ENCODE measurements at places on chromosomes 12 and 14.

DNA sequence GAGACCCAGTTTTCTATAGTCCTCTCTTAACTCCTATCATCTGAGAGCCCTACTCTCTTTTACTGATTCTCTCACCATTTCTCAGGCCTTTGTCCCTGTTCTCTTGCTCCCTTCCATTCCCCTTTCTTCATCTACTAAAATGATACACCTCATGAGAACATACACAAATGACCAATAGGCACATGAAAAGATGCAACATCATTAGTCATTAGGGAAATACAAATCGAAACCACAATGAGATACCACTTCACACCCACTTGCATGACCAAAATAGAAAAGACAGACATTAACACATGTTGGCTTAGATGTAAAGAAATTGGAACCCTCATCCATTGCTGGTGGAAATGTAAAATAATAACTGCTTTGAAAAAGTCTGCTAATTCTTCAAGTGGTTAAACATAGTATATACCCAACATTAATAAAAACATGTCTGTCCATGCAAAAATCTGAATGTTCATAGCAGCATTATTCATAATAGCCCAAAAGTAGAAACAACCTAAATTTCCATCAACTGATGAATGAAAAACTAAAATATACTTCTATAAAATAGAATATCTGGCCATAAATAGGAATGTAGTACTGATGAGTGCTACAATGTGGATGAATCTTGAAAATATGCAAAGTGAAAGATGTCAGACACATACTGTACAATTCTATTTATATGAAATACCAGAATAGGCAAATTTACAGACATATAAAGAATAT is 66.0 kb downstream of the DENND5B start:
- DNase-seq, result peak; percentile 30

DNA sequence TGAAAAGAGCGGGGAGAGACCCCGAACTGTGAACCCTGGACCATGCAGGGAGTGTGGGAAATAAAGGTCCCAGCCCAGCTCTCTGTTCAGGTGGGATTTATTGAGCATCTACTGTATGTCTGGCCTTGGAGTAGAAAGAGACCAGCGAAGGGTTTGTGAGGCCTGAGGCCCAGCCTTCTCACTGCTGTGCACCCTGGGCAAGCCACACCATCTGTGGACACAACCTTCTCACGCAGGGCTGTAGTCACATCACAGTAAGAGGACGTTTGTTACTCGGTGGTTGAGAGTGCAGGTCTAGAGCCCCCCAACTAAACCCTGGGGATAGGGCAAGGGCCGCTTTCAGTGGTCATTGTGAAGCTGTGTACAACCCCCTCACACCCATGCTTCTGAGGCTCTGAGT is 18.2 kb downstream of the FAM222A start:
- DNase-seq, result no peak

DNA sequence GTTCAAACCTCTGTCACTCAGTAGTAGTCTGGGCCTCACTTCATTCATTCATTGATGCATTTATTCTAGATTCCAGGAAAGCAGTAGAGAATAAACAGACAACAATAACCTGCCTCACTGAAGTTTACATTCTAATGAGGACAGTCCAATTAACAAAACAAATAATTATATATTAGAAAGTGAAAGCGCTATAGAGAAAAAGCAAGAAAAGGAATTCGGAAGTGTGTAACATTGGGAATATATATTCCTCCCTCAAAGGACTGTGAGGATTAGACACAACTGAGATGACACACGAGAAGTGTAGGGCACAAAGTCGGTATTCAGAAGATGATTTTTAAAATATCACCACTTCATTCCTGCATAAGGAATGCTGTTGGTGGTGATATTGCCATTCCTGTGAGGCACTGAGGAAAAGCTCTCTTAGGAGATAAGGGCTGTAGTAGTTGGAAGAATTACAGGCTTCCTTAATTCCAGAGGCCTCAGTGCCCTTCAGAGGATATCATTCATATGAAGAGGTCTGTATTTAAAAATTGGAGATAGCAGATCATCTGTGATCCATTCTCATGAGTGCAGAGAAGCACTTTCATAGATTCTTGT is 3.9 kb upstream of the DUSP6 start:
- no peak for DNase-seq

DNA sequence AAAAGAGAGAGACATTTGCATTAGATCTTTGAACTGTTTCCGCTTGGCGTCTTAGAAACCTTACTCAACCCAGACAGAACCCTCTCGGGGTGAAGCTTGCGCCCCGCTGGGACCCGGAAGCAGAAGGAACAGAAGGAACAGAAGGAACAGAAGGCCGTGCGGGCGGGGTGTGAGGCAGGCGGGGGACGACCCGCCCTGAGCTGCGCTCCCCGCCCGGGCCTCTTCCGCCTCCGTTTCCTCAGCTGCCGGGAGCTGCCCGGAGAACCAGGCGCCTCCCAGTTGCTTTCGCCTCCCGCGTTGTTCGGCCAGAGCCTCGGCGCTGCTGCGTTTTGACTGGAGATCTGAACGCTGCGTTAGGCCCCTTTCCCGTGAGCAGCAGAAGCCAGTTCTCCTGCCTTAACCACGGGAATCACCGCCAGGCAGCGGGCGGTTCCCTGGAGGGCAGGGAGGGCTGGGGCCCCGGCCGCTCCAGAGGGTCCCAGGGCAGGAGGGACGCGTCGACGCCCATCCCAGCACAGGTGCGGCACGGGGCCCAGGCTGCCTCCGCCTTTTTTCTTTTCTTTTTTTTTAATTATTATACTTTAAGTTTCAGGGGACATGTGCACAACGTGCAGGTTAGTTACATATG is 19.3 kb upstream of the MMP17 start:
- no peak for DNase-seq

- DNase-seq, result no peak
These were observed 166.7 kb downstream of the TMEM117 start for GRCh38 chr12:44002607-44003006.

GRCh38 chr12:47377414-47378221 is 297.9 kb upstream of the AMIGO2 start:
- peak; percentile 95 for DNase-seq

DNA sequence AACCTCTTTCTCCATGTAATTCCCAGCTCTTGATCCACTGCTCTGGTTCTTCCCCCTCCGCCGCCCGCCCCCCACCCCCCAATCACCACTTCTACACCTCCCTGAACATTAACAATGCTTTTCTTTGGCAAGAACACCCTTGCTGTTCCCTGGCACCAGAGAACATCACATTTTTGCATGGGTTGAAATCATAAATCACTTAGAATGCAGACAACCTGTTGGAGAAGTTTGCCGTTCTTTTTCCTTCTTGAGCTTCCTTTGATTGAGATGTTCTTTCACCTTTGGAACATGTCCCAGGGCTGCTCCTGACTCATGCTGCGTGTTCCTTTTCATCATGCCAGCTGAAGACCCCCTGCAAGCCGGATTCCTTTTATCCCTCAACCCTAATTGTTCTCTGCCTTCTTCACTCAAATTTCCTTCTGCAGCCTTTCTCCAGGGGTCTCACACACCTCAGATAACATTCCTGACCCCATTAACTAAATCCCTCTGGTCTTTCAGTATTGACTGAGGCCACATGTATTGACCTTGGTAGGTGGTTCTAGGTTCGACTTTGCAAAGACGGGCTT is 294.1 kb upstream of the TMPO start:
- DNase-seq, result peak; percentile 87

DNA sequence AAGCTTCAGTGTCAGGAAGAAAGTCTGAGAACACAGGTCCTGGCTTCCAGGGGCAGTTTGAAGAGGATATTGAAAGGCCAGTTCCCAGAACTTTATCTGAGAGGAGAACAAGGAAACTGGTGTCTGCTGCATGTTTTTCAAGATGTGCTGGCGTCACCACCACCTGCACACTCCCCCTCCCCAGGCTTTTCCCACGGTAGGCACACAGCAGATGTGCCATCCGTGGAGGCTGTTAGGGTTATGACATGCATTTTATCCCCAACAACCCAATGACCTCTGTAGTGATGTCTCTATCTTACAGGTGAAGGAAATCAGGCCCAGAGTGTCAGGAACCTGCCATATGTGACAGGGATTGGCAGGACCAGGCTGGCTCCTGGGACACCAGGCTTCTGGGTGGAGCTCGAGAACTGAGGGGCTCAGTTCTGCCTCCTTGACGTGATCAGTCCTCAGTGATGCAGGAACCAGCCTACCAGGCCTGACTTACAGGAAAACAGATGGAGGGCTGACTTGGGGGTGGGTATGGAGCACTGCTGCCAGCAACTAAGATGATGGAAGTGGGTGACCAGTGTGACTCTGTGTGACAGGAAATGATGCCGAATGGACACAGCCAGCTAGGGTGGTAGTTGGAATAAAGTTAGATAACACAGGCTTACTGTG is 16.8 kb downstream of the SLC25A47 start:
- no peak for DNase-seq

GRCh38 chr12:91100906-91101305 is 10.4 kb downstream of the LUM start:
- peak; percentile 74 for DNase-seq

DNA sequence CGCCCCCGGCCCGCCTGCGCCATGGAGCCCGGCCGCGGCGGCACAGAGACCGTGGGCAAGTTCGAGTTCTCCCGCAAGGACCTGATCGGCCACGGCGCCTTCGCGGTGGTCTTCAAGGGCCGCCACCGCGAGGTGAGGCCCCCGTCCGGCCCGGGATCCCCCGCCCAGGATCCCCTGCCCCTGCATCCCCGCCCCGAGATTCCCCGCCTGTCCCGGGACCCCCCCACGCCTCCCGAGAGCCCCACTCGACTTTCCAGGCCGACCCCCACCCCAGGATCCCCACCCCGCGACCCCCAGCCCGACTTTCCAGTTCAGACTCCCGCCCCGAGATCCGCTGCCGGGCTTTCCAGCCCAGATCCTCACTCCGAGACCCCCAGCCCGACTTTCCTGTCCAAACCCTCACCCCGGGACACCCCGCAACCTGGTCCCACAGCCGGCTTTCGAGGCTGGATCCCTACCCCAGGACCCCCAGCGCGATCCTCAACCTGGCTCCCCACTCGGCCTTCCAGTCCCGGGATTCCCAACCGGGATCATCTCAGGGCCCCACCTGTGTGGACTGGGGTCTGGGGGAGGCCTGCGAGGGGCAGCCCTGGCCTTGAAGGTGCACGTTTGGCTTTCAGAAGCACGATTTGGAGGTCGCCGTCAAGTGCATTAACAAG is 688 bp downstream of the ULK1 start:
- peak; percentile 36 for DNase-seq

GRCh38 chr14:104101086-104101621 is 15.7 kb downstream of the ASPG start:
- no peak for DNase-seq

GRCh38 chr12:120830052-120830940 is 73.9 kb downstream of the SPPL3 start:
- DNase-seq, result no peak

DNA sequence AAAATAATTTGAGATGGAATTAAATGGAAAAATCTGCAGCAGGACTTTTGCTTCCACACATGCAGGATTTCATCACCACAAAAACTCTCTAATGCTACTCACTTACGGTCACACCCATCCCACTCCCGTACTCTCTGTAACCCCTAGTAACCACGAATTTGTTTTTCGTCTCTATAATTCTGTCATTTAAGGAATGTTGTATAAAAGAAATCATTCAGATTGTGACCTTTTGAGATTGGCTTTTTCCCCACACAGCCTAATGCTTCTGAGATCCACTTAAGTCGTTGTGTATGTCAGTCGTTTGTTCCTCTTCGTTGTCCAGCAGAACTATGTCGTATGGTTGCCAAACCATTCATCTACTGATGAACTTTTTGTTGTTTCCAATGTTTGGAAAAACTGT is 19.8 kb upstream of the PZP start:
- no peak for DNase-seq

DNA sequence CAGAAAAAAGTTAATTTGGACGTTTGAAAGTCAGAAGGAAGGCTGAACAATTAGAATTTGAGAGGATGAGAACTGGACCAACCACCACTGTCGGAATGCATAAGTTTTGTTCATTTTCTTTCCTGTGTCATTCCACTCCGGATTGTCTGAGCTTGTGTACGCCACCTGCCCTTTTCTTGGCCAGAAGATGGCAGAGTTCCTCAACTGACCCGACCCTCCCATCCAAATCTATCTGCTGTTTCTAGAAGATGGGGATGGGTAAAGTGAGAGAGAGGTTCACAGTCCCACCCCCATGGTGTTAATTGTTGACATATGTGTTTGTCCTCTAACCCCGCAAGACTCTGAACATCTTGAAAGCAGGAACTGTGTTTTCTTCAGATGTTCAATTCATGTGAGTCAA is 388.0 kb downstream of the VRK1 start:
- DNase-seq, result peak; percentile 49

GRCh38 chr12:41073633-41074472 is 114.3 kb upstream of the PDZRN4 start:
- no peak for DNase-seq

- DNase-seq, result peak; percentile 8
These were observed 17.0 kb downstream of the DTD2 start for GRCh38 chr14:31440280-31440679.

GRCh38 chr12:93061473-93062419 is 132.7 kb upstream of the EEA1 start:
- DNase-seq, result peak; percentile 72

- no peak for DNase-seq
These were observed 1.5 kb downstream of the RDH5 start for GRCh38 chr12:55721601-55722213.

GRCh38 chr12:52818887-52819420 is 5.0 kb upstream of the KRT4 start:
- no peak for DNase-seq

- no peak for DNase-seq
These were observed 84.9 kb upstream of the DIO3 start for GRCh38 chr14:101476258-101476915.

GRCh38 chr12:32448586-32448985 is 49.2 kb downstream of the FGD4 start:
- DNase-seq, result peak; percentile 12

GRCh38 chr12:52539083-52539820 is 13.7 kb downstream of the KRT71 start:
- peak; percentile 68 for DNase-seq

DNA sequence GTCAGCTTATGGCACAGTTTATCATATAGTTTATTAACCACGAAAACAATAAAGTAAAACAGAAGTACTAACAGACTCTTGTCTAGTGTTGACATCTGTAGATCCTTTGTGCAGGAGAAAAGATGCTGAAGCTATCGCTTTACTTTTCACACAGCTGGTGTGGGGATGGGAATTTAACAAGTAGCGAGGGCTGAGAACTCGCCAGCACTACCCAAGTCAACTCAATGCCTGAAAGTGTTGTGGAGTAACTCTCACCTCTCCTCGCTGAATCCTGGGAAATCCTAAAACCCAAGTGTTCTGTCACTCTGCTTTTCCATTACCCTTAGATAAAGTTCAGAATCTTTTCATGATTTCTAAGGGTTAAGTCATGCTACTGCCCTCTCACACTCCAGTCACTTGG is 264.2 kb downstream of the BMP4 start:
- DNase-seq, result no peak

GRCh38 chr12:20624718-20625117 is 70.4 kb upstream of the SLCO1C1 start:
- peak; percentile 49 for DNase-seq

DNA sequence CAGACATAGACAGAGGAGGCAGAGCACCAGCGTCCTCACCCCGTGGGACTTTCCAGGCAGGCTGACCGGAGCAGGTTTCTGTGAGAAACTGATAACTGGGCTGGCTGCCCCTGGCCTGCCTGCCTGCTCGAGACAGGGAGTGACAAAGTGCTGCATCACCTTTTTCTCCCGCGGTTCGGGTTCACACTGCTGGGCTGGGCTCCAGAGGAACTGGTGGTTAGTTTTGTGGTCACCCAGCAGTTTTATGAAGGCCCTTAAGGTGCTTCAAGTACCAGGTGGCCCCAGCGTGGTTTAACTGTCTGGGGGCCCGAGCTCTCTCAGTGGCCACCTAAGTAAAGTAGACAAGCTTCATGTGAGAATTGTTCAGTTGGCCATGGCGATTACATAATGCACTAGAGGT is 1073.6 kb downstream of the BCL11B start:
- DNase-seq, result peak; percentile 26
